ENCODE measurements at places on chromosomes 5 and 9. TPM values are rescaled to one million over a fixed set of nuclear protein-coding genes. Genes with fewer than 3 reads are reported as not detected.
A peak's percentile ranks its signal among the peaks of the same experiment; 100 is the strongest.

DNA sequence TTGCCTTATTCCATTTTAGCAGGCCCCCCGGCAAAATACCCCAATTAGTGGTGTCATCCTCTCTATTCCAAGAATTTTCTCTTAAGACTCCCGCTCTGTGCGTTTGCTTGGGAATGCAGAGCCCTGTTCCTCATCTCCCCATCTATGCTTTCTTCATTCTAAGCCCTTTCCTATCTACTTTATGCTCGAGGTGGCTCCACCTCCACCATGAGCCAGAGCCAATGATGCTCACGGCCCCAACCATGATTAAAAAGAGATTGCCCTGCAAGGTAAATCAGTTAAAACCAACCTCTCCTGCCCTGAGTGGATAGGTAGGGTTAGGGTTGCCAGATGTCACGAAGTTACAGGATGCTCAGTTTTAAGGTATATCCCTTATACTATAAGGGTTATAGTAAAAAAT is 677 bp upstream of the TXNDC15 start:
- no peak for DNase-seq

GRCh38 chr5:116135344-116135743 is 50.5 kb downstream of the COMMD10 start:
- DNase-seq: no peak

GRCh38 chr9:763692-764091 is 77.8 kb upstream of the DMRT1 start:
- no peak for DNase-seq

- DNase-seq: no peak
Observed at GRCh38 chr9:112530751-112531205, 44.2 kb downstream of the KIAA1958 start.

- DNase-seq: no peak
Observed at GRCh38 chr5:37568893-37569292, 189.8 kb downstream of the WDR70 start.

DNA sequence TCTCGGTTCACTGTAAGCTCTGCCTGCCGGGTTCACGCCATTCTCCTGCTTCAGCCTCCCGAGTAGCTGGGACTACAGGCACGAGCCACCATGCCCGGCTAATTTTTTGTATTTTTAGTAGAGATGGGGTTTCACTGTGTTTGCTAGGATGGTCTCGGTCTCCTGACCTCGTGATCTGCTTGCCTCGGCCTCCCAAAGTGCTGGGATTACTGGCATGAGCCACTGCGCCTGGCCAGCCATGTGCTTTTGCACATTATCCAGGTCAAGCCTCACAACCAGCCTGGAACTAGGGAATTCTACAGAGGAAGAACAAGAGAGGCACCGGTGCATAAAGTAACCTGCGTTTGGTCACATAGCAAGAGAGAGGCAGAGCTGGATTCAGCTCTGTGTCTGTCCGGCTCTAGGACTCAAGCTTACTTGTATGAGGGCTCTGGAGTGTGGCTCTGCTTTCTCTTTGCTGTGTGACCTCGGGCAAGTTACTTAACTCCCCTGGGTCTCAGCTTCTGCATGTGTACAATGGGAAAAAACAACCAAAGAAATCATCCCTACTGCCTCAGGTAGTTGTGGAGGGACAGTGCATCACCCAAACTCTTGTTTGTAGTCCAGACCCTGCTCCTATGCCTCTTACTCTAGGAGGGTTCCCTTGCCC is 6.3 kb downstream of the FGF18 start:
- peak; percentile 3 for DNase-seq

- DNase-seq: no peak
Observed at GRCh38 chr5:45264447-45264846, 431.7 kb downstream of the HCN1 start.

DNA sequence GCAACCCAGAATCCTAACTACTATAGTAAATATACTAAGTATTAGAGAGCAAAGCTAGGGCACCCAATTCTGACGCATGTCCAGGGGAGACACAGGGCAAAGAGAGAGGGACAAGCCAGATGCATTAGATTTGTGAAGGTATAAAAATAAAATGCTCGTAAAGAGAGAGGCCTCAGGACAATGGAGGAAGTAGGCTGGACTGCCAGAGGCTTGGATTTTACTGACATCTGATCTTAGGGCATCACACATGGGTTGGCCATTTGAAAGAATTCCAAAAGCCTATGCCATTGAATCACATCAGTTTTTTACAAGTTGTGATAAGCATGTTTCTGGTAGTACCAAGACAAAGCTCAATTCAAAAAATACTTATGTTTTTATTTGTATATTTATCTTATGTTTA is 149.3 kb upstream of the MSX2 start:
- DNase-seq: no peak

The PCDHGA2 gene
- total RNA-seq: 11.7 TPM
